Activated naive CD4-positive, alpha-beta T cell treated with anti-CD3 and anti-CD28 coated beads, Interleukin-2, amount 50 U/mL, for 16 hours (primary cell): ENCODE measurements at places on chromosomes 6 and 20.
A peak's percentile ranks its signal among the peaks of the same experiment; 100 is the strongest.

GRCh38 chr20:62632575-62633090 lies 9.7 kb upstream of the SLCO4A1 start:
- no peak for DNase-seq

DNA sequence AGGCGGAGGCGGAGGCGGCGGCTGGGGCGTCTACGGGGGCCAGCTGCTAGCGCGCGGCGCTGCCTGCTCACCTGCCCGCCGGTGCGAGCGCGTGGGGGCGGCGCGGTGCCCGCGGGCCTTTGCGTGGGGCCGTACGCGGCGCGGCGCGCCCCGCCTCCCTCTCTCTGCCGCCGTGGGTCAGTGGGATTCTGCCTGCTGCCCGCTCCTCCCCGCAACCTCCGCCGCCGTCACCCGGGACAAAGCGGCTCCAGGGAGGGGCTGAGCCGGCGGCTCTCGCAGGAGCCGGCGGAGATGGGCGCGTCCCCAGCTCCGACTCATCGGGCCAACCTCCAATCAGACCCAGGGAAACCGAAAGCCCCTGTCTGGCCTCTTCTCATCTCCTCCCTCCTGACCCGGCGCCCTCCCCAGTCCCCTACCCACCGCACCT lies at the start of gene RCAN2:
Gene RCAN2 (minus strand): TSS at position 249 of the 427 bp plus-strand sequence.
- peak; percentile 15 for DNase-seq

DNA sequence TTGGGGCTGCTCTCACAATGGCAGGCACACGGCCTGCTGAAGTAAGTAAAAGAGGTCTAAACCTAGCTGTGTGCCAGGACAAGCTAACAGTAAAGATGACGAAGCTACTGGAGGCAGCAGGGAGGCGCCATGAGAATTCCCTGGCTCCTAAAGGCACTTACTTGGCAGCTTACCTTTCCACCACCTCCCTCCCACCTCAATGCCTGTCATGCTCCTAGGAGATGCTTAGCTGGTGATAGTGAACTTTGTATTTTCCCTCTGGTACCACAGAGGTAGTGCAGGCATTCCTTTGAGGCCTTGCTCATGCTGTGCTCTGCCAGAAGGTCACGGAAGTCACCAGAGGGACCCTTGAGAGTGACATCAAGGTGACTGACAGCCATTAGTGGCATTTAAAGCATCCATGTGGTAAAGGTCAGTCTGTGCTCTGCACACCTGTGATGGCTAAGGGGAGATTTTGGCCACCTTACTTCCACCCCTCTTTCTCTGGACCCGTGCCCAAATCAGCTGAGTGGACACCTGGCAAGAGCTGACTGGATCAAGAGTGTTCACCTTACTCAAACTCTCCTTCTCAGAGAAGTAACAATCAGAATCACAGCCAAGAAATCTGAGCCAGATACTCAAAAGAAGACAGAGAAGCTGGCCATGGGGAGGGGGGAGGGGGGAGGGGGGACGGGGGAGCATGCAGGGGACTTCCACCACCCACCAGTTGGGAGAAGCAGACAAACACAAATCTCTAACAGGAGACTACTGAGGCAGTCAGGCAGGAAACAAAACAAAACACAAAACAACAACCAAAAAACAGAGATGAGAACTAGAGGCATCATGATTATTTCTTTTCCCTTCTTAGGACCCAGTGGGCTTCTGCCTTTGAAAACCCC lies 2.9 kb downstream of the FKBP1A start:
- DNase-seq: no peak

GRCh38 chr6:105869835-105870440 lies 216.2 kb upstream of the PRDM1 start:
- DNase-seq: no peak

DNA sequence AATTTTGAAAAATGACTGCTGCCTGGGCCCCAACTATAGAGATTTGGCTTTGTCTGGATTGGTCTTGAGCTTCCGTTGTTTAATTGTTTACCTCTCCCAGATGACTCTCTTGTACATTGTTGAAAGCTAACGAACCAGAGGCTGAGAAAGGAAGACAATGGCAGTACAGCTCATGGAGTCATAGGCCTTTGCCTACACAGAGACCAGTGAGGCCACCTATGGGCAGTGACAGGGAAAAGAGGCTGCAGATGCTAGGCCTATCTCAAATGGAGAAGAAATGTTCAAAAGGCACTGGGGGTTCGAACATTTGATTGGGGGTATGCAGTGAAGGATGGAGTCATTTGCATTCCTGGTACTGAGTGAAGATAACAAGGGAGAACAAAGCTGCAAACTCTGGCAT lies 29.1 kb downstream of the OPN5 start:
- no peak for DNase-seq

GRCh38 chr20:2738331-2739041 lies 45.9 kb downstream of the EBF4 start:
- no peak for DNase-seq

DNA sequence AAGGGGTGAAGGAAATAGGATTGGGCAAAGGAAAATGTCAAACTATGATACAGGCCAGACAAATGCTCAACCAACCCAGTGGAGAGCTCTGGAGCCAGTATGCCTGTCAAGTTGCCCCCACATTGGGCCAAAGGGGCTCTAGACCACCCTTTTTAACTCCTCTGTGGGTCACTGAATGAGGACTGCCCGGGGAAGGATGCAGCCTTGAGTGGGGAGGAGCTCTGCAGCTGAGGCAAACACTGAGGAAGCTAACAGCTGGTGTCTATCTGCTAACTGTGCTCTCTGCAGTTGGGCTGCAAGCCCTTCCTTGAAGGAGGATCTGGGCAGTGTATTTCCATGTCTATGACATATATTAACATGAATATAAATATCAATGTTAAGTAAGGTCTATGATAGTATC lies 98.4 kb upstream of the PRSS16 start:
- no peak for DNase-seq

DNA sequence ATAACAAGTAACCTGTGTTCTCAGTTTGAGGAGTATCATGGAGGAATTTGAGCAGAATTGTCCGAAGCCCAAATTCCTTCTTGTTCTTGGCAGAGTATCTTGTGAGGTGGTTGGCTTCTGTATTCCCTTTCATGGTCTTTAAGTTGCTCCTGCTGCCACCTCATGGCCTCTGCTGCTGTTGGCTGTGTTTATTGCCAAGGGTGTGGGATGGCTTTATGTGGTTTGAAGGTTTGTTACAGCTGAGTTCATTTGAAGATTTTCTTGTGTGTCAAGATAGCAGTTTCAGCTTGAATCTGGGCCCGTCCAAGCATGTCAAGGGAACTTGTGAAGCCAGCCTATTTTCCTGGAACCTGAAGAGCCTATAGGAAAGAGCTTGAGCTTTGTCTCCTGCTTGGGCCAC lies 20.2 kb upstream of the TTK start:
- no peak for DNase-seq

- no peak for DNase-seq
These were observed 238.8 kb downstream of the HIVEP2 start for GRCh38 chr6:142706210-142706609.

DNA sequence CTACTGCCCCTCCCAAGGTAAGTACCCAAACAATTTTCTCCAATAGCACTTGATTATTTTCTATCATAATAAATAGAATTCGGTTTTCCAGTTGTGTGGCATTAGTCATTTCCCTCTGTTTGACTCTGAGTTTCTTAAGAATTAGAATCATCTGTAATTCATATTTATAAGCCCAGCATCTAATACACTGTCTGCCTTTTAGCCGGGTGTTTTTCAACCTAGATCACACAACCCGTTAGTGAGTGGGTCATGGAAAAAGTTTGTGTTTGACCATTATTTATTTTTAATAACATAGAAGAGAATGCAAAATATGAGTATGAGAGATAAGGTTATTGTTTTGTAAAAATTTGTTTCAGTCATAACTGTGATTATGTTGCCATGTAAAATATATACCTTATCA lies 701.6 kb downstream of the RFPL4B start:
- no peak for DNase-seq

GRCh38 chr6:38714239-38715015 lies 684 bp upstream of the DNAH8 start:
- DNase-seq: no peak

DNA sequence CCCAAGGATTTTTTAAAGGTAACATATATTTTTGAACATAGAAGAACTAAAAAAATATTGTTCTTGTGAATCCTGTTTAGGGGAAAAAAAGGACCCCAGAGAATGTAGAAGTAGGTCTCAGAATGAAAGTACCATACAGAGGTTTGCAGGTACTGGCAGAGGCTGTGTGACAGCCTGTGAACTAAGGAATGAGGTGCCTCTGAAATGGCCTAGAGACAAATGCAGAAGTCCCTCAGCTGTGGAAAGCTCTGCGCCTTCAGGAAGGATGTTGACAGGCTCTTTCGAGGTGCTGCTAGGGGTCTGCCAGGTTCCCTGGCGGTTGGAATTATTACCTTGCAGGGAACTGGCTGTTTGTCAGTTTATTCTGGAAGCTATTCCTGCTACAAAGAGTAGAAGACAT lies 8.6 kb upstream of the TUBB2B start:
- no peak for DNase-seq

DNA sequence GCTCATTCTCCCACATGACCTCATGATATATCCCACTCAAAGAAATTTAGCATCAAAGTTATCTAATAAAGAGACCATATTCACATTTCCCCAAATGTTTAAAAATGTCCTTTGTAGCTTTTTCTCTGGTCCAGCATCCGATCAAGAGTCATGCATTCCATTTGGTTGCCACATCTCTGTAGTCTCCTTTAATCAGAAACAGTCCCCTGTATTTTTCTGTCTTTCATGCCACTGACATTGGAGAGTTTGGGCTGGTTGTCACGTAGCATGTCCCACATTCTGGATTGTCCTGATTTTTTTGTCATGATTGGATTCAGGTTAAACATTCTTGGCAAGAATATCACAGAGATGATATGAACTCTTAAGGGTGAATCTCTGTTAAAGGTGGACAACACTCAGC lies 55.7 kb downstream of the SNX5 start:
- no peak for DNase-seq

DNA sequence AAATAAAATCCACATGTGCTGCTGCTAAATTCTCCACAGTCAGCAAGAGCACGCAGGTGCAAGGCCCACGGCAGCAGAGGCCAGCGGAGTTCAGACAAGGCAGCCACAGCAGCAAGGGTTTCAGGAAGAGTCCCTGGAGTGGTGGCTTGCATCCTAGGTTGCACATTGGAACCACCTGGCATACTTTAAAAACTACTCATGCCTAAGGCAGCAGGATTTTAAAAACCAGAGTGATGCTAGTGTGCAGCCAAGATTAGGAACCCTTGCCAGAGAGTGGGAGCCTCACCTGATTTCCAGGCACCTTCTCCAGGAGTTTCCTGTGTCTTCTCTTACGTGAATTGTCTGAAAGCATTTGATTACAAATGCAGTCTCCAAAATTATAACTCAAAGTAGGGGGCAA lies 104.0 kb upstream of the GPR6 start:
- DNase-seq: no peak

GRCh38 chr6:83417880-83418663 lies 12.8 kb downstream of the ME1 start:
- no peak for DNase-seq

DNA sequence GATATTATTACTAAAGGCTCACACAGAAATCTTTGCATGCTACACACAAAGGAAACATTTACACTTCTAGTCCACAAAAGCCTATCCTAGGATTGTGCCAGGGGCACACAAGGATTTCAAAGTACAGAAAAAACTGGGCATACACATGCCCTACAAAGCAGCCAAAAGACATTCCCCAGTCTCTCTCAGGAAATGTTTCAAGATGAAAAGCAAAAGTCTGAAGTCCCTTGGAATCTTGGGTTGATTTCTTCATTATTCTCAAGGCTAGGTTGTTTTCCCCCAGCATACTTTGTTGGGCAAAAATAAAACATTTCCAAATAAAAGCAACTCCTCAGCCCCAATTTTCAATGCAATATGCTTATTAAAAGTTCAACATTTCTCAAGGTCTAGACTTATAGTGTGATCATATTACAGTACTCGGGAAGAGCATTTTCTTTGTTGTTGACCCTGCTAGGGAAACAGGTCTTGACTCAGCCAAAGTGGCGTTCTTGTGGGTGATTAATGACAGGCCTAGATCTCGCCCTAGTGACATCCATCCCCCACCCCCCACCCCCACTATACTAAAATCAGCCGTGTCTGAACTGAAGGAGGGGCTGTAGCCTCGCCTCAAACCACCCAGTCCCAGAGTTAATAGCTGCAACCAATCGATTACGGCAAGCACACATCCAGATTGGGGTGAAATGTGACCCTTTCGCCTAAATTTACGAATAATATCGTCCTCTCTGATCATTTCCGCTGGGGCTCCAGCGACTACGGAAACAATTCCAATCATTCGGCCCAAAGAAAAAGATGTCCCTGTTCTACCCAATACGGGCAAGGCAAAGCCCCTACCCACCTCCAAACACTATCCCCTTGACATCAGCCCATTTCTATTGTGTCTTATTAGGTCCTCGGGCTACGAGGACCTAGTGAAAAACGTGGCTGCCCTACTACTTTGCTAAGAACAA lies 1.4 kb downstream of the AKIRIN2 start:
- peak; percentile 18 for DNase-seq

GRCh38 chr6:127824061-127824460 lies 76.8 kb downstream of the THEMIS start:
- DNase-seq: no peak

DNA sequence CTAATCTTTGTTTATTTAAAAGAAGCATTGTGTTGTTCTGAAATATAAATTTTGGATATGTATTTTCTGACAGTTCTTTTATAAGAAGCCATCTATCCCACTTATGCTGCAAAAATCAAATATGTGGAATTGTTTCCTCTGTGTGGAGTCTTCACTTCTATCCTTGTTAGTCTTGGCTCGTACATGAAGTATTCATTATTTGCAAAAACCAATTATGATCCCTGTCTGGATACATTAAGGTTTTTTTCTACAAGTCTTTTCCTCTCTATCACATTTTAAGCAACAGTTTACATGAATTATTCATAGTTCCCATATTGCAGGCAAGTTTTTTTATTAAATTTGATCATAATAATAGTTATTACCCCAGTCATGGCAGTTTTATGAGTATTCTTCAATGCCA lies 490.8 kb upstream of the GJE1 start:
- DNase-seq: no peak

- DNase-seq: no peak
These were observed 4.5 kb upstream of the ZNF831 start for GRCh38 chr20:59159091-59159490.

GRCh38 chr6:85516168-85516567 lies 66.3 kb downstream of the NT5E start:
- no peak for DNase-seq

DNA sequence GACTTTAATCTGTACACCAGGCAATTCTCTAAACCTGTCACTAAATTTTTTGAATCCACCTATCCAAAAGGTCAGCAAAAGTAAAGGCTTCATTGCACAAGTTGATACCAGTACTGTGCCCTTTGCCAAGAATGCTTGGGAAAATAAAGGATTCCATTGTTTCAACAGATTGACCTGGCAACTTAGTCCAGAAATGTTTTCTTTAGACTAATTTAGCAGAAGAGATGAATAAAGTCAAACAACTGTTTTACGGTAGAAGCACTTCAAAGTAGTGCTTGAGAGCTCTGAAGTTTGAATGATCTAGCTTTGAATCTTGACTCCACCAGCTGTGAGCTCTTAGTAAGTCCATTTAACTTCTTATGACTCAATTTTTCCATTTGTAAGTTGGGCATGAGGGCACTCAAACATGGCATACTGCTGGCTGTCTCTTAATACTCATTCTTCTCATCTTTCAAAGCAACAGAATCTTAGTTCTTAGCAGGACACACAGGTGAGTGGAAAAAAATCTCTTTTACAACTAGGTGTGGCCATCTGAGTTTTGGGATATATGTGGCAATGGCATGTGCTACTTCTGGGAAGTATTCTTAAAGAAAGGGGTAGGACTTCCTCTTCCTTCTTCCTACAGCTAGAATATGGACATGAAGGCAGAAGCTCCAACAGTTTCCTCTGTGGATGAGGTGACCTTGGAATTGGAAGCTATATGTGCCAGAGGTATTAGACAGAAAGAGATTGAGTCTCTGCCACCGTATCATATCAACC lies 55.9 kb upstream of the LOC128125822 start:
- DNase-seq: no peak
